ENCODE measurements at places on chromosomes 12 and 14.

DNA sequence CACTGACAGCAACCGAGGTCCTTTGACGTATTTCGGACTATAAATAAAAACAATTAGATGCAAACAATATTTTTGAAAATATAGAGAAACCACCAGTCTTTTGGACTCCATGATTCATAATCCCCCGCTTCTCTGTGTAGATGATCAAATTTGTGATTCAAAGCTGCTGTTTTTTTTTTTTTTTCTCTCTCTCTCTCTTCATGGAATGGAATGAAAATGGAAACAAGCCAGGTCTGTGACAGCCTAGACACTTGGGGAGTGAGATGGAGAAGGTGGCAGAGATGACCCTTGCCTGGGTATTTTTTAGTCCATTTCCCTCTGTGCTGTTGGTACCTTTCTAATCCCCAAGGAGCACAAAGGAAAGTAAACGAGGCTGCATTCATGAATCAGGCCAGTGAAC lies 248.5 kb downstream of the GLT1D1 start:
- no peak for DNase-seq

- DNase-seq = no peak
Measured at GRCh38 chr12:49750027-49750995, 9.0 kb downstream of the TMBIM6 start.

GRCh38 chr14:89550821-89551220 lies 133.8 kb upstream of the FOXN3 start:
- DNase-seq = no peak

- no peak for DNase-seq
Measured at GRCh38 chr14:94355191-94355794, 32.2 kb upstream of the SERPINA6 start.

DNA sequence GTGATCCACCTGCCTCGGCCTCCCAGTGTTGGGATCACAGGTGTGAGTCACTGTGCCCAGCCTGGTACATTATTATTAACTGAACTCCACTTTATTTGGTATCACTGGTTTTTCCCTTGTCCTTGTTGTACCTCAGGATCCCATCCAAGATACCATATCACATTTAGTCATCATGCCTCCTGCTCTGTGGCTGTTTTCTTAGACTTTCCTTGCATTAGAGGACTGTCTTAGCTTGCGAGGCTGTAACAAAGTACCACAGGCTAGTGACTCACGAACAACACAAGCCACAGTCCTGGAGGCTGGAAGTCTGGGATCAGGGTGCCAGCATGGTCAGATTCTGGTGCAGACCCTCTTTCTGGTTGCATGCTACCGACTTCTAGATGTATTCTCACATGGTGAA lies 12.2 kb downstream of the KLC1 start:
- DNase-seq = no peak

- DNase-seq = no peak
Measured at GRCh38 chr12:14850929-14851663, 7.8 kb upstream of the ART4 start.

DNA sequence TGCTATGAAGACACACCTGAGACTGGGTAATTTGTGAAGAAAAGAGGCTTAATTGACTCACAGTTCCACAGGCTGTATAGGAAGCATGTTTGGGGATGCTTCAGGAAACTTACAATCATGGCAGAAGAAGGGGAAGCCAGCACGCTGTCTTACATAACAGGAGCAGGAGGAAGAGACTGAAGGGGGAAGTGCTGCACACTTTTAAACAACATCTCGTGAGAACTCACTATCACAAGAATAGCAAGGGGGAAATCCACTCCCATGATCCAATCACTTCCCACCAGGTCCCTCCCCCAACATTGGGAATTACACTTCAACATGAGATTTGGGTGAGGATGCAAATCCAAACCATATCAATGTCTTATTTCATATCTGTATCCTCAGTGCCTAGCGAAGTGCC lies 307.2 kb downstream of the ATP23 start:
- no peak for DNase-seq

DNA sequence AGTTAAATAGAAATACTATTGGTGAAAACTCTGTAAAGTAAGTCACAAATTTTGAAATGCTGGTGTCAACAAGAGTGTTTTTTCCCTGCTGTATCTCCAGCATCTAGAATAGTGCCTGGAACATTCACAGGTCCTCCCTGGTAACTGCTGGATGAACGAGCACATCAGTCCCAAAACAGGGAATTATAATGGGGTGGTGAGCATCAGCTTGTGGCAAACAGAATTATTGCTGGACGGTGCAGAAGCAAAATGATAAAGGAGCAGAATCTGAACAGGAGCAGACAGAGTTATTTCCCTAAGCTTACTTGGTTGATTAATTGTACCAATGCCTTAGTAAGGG lies 129.9 kb downstream of the GRIP1 start:
- no peak for DNase-seq

- no peak for DNase-seq
Measured at GRCh38 chr12:108896336-108896735, 16.4 kb downstream of the DAO start.

- DNase-seq = peak; percentile 65
Measured at GRCh38 chr12:106248312-106248845, 559 bp upstream of the CKAP4 start.

DNA sequence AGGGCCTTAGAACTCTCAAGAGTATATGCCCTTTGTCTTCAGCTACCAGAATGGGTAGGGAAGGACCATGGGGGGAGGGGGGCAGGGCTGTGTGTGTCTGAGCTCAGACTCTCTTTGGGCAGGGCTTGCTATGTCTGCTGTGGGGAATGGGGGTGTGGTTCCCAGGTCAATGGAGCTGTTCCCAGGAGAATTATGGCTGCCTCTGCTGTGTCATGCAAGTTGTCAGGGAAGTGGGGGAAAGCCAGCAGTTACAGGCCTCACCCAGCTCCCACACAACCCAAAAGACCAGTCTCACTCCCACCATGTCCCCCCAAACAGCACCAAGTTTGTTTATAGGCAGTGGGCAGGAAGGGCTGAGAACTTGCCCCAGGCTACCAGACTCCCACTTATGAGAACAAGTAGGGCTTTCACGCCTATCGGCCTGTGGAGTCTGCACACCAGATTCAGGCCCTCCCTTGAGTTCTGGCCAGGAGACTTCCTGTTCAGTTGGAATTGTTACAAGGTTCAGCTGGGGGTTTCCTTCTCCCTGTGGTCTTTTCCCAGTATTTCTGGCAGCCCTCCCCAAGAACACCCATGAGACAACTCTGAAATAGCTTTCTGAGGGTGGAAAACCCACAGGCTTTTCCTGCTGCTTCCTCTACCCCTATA lies 6.1 kb upstream of the SERPINA11 start:
- no peak for DNase-seq
